Neural crest cell (in vitro differentiated cells): ENCODE measurements at places on chromosomes 13 and 19. TPM values are rescaled to one million over a fixed set of nuclear protein-coding genes. Genes with fewer than 3 reads are reported as not detected.

DNA sequence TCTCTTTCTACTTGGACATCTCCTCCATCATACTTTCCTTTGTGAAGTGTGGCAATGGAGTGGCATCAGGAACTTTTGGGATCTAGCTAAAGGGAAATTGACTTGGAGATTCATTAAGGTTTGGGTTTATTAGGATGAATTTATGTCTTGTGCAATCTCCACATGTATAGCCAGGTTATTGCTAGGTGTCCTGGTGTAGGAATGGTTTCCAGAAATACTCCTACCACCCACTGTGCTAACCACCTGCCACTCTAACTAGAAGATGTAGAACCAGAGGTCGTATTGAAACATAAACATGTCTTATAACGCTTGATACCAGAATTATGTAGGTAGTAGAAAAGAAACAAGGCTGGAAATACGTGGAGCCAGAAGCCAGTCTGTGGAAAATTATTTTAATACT, 38.1 kb upstream of the MED4 start:
- DNase-seq, result no peak

GRCh38 chr19:32653599-32653915, 21.4 kb downstream of the ANKRD27 start:
- no peak for DNase-seq

Gene PPAN
- 77.8 and 84.5 TPM in 2 replicates for total RNA-seq

DNA sequence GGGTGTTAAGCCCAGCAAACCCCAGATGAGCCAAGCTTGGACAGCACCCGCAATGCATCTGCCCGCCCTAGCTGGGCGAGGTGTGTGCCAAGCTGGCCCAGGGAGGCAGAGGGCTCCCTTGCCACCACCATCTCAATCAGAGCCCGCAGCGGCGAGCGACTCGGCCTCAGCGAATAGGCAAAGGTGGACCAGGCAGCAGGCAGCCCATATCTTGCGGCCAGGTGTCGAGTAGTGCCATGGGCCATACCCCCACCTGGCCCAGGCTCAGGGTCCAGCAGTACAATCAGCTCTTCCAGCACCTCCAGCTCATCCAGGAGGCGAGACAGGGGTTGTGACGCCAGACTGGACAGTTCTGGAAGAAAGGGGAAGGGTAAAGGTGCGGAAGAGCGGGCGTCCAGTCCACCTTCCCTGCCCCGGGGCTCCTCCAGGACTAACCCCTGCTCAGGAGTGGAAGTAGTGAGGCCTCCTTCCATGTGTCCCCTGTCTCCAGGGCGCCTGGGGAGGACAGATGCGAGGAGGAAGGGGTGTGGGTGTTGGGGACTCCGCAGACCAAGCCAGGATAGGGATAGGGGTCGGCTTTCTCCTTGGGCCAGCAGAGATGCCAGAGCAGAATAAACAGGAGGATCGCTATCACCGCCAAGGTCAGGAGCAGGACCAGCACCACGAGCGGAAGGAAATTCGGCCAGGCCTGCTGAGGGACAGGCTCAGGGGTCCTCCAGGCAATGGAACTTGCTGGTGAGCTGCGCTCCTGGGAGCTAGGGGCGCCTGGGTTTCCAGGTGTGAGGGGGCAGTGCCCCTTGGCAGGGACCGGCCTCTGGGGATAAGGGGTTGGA, 2.8 kb downstream of the IGFLR1 start:
- no peak for DNase-seq

Gene IL12RB1
- not detected in 2 replicates for total RNA-seq

DNA sequence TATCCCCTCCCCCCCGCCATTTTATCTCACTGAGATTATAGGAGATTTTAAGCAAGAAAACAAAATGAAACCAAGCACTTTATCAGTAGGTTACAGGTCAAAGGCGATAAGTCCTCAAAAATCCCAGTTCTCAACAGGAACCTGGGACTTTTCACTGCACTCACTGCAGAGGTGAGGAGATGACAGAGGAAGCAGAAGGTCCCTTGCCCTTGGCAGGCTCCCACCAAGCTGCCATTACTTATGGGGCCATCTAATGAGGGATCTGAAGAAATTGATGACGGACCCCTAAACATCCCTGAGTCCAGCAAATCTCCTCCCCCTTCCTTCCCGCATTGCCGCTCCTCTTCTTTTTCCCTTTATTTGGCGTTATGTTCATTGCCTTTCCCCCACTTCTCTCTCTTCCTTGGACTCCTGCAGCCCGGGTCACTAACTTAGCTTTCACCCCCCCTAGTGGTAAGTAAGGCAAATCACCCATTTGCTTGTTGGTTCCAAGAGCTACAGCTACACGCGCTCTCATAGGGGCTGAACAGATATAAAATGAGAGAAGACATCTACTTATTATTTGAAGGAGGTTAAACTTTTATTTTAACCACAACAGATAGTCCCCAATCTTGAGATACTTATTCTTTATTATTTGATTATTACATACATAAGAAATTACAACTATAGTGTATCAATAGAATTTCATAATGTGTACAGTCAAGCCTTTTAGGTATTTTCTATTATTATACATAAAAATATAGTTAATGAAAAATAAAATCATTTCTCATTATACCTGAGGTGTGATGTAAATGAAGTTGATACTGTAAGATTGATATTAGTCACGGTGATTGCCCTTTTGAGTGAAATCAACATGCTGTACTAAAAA, 52.0 kb upstream of the ARGLU1 start:
- peak; percentile 9 for DNase-seq

DNA sequence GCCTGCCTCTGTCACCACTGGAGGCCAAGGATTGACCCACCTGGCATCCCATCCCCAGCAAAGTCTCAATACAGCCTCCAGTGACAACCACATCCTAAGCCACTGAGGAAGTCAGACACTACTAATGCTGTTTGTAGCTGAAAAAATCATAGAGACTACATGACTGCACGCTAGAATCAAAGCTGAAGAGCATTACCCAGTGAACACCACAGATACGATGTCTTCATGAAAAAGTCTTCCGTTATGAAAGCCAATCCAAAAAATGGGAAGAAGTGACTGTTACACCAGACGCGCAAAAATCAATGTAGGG, 11.1 kb upstream of the NUP62 start:
- DNase-seq, result no peak

DNA sequence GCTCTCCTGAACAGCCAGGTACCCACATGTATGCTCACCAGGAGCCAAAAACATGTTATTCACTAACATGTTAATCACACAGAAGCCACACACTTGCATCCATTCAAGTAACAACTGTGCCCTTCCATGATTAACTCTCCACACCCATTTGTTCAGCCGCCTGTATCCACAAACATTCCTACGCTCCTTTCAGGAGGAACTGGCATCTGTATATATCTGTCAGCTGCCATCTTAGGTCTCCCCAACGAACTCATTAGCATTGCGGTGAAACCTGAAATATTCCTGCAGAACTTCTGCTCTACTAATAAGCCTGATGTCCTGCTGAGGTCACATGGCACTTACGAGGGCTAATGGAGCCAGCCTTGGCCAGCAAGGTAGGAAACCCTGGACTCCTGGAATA, 33.0 kb downstream of the OLFM2 start:
- DNase-seq, result no peak

- DNase-seq, result no peak
Measured at GRCh38 chr13:32530841-32531253, 7.7 kb downstream of the N4BP2L2 start.

DNA sequence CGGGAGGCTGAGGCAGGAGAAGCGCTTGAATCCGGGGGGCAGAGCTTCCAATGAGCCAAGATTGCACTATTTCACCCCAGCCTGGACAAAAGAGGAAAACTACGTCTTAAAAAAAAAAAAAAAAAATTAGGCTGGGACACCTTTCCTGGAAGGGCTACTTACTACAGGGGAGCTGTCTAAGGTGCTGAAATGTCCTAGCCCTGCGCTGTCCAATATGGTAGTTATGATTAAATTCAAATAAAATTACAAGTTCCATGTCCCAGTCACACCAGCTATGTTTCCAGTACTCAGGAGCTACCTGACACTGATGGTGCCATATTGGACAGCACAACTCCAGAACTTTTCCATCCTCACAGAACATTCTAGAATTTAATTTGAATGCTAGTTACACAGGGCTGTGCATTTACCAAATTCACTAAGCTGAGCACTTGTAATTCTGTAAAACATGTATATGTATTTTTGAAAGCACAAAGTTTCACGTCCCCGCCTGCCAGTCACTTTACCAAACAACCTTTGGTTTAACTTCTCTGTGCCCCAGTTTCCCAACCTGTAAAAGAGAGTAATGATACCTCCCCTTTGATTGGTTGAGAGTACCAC, 9.2 kb upstream of the ZSCAN22 start:
- DNase-seq, result no peak

DNA sequence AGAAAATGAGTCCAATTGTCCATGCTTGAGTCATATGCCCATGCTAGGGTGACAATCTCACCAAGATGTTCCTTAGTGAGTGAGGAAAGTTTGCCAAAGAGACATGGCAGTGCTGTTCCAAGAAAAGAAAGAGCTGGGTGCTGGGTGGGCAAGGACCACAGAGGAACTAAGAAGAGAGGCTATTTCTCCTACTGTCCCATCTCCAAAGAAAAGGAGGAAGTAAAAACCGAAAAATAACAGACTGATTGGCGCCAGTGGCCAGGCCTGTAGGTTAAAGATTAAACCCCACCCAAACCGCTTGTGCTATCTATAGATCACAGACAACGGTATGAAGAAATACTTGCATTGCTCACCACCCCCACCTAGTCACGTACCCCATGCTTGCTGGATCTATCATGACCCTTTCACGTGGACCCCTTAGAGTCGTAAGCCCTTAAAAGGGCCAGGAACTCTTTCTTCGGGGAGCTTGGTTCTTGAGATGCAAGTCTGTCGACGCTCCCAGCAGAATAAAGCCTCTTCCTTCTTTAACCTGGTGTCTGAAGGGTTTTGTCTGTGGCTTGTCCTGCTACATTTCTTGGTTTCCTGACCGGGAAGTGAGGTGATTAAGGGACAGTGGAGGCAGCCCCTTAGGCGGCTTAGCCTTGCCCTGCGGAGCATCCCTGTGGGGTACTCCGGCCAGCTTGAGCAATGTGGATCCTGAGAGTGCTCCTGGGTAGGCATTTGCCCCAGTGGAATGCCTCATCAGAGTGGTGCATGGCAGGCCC, 606.5 kb downstream of the UQCRFS1 start:
- no peak for DNase-seq

Gene DAND5
- total RNA-seq, result not detected in 2 replicates

- DNase-seq, result no peak
Measured at GRCh38 chr13:100619940-100620339, 31.4 kb upstream of the GGACT start.

Gene CALR3
- not detected in 2 replicates for total RNA-seq

GRCh38 chr13:22569811-22570210, 611.0 kb upstream of the SGCG start:
- DNase-seq, result no peak

- DNase-seq, result peak; percentile 54
Measured at GRCh38 chr19:55454787-55455243, 6.6 kb downstream of the ISOC2 start.

- no peak for DNase-seq
Measured at GRCh38 chr13:114144606-114145244, 12.3 kb upstream of the RASA3 start.

DNA sequence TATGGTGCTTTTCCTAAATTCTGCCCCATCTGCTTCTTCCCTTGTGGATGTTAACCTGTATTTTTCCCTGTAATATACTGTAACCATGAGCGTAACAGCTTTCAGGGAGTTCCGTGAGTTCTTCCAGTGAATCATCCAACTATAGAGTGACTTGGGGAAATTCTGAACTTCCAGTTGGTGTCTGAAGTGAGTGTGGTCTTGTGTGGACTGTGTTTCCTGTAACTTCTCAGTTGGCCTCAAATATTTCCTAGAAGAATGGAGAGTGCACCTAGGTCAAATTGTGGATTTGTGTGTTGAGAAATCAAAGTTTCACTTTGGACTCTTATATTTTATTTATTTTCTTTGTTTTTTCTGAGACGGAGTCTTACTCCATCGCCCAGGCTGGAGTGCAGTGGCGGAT, 11.0 kb upstream of the ZNF766 start:
- DNase-seq, result no peak

DNA sequence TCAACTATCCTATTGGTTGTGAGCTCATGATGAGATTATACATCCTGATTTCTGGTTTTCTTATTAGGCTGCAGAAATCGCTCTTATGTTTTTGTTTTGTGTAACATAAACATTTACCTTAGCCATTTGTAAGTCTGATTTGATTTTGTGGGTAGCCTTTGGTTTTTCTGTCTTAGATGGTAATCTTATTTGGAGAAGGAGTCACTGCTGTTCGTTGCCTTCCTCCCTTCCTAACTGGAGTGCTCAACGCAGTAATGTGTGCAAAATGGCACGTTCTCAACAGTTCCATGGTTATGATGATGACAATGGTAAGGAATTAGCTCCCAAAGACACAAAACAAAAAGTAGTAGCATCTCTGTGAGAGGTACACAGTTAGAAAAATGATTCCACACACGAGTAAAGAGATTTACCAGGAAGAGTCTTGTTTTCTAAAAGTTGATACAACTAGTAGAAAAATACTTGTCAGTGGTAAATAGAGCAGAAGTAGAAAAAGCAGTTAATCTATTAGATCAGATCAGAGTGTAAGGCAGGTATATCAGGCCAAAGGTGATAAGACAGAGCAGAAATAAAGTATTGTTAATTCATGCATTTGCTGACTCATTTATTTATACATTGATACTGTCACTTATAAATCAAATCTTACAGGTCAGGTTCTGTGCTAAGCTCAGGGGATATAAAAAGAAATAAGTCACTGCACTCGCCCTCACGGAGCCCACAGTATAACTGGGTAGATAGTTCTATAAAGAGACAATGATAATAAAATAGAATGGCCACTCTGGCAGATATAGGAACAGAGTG, 270.0 kb downstream of the NALCN start:
- DNase-seq, result no peak

DNA sequence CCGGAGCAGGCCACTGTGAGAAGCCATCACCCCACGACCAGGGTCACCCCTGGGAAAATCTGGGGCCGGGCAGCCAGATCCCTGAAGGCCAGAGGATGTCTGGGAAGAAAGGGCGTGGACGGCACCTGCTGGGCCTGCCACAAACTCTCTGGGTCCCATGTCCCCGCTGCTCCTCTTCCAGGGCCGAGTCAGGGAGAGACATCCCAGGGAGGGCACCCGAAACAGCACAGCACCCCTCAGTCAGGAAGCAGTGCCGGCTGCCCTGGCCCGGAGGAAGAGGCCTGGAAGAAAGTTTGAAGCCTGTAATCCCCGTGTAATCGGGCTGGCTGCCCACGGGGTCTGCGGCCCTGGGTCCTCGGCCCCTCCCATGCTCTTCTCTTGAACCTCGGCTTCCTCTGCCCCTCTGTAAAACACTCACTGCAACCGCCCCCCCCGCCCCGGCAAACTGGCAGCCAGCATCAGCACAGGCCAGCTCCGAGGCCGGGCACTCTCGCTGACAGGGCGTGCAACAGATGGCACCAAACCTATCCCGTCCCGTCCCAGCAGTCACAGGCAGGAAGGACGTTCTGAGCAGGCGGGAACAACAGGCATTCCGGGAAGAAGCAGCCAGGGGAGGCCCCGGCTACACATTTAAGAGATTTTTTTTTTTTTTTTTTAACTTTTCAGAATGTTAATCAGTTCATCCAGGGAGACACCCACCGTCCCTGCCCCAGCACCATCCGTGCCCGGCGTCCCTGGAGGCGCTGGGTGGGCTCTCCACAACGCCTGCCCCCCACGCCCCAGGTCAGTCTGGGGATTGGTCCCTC, 1.5 kb downstream of the SBNO2 start:
- DNase-seq, result no peak
